ENCODE measurements at places on chromosomes 12 and 14. TPM values are rescaled to one million over a fixed set of nuclear protein-coding genes. Genes with fewer than 3 reads are reported as not detected.

GRCh38 chr12:60921541-60921940 lies 1325.7 kb downstream of the SLC16A7 start:
- DNase-seq: no peak

DNA sequence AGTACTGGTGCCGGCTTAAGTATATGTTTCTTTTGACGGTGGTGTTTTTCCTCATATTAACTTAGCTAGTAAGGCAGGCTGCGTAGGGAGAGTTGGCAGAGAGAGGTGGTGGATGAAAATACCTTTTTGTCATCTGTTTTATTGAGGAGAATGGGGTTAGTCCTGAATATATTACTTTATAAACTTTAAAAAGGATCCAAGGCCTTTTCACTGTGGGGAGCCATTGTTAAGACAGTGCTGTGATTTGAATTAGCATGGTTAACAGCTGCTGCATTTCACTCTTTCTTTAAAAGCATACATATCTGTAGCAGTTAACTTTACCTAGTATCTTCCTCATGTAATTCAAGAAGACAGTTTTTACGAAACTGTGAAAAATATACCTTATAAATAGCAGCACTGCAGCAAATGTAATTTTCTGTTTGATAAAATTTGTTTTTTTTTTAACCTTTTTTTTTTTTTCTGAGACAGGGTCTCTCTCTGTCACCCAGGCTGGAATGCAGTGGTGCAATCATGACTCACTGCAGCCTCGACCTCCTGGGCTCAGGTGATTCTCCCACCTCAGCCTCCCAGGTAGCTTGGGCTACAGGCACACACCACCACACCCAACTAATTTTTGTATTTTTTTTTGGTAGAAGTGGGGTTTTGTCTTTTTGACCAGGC lies 57.1 kb downstream of the AEBP2 start:
- DNase-seq: no peak

GRCh38 chr12:82688035-82688501 lies 1.4 kb downstream of the TMTC2 start:
- peak; percentile 39 for DNase-seq

- no peak for DNase-seq
Observed at GRCh38 chr12:28645891-28646290, 455.6 kb downstream of the CCDC91 start.

GRCh38 chr12:9880532-9881078 lies 684 bp upstream of the KLRF2 start:
- no peak for DNase-seq

Gene CMKLR1
- total RNA-seq: not detected

Gene SCN8A
- 0.36 TPM for total RNA-seq

Measured in CD4-positive, alpha-beta T cell (primary cell).